Cortex of kidney (tissue), 1 donor: ENCODE measurements at places on chromosomes 7 and 10.

DNA sequence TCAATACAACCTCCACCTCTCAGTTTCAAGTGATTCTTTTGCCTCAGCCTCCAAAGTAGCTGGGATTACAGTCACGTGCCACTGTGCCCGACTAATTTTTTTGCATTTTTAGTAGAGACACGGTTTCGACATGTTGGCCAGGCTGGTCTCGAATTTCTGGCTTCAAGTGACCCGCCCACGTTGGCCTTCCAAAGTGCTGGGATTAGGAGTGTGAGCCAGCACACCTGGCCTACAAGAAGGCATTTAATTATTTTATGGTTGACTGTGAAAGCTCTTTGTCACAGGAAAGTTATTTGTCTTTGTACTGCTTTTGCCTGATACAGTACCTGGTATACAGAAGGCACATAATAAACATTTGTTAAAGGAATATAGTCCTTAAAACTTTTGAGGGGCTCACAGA lies 12.9 kb downstream of the MYOZ1 start:
- DNase-seq, result no peak

GRCh38 chr10:112986544-112987190 lies 36.6 kb downstream of the TCF7L2 start:
- DNase-seq, result no peak

DNA sequence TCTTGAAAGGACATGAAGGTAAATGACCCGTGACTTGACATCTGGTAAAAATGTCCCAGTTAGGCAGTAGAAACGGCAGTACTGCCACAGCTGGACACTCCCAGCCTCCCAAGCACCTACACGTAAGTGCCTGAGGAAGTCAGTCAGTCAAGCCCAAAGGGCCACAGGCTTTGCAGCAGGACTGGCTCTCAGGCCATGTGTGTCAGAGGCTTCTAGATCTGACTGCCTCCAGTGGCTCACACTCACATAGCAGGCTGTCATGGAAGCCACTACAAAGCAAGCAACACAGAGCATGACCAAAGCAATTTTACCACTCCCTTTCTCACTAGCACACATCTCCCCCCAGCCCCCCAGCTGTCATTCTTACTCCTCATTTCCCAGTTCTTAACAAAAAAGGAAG lies 17.8 kb upstream of the CCNJ start:
- DNase-seq, result no peak

DNA sequence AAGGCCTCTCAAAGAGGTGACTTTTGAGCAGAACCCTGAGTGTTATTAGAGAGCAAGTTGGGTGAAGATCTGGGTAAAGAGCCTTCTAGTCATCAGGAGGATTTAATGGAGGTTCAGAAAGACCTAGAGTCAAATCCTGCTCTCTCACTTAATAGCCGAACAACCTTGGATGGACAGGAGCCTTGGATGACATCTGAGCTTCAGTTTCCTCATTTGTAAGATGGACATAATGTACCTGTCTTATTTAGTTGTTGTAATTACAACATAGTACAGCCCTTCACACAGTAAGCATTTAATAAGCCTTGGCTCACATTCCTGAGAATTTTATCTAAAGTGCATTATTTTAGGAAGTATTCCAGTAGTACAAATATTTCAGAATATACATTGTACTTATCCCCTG lies 57.0 kb downstream of the C1GALT1 start:
- DNase-seq, result no peak

DNA sequence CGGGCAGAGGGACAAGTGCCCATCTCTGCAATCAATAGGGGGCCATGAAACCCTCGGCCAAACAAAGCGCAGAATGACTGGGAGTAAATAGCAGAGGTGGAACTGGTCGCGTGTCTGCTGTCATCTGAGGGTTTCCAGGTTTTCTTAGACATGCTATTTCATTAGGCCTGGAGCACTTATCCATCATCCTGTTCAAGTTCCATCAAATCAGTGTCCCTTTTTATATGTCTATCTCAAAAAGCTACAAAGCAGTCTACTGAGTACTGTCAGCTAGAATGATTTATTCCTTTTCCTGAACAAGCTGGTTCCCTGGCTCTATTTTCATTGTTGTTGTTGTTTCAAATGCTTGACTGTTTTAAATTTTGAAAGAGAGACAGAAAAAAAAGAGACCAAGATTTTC lies 590.5 kb downstream of the PARD3 start:
- DNase-seq, result no peak

DNA sequence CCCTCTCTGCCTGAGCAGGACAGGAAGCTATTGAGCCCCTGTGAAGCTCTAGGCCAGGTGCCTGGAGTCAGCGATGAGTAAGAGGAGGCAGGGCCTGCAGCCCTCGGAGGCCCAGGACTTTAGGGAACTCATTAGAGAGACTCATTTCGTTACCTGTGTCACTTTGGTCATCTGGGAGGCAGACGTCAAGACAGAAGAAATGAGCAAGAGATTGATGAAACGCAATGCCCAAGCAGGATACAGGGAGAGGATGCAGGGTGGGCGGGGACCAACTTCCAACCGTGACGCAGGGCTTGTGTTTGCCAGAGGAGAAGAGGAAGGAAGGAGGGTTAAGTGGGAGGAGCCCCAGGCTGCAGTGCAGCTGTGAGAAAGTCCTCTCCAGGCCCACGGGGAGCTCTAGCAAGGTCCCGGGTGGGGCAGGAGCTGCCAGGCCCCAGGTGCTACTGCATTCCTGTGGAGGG lies 26.4 kb upstream of the GNA12 start:
- DNase-seq, result no peak

- no peak for DNase-seq
These were observed 156.3 kb downstream of the SLC16A9 start for GRCh38 chr10:59553162-59553900.

- no peak for DNase-seq
These were observed 207.0 kb upstream of the SHH start for GRCh38 chr7:156019308-156019707.

DNA sequence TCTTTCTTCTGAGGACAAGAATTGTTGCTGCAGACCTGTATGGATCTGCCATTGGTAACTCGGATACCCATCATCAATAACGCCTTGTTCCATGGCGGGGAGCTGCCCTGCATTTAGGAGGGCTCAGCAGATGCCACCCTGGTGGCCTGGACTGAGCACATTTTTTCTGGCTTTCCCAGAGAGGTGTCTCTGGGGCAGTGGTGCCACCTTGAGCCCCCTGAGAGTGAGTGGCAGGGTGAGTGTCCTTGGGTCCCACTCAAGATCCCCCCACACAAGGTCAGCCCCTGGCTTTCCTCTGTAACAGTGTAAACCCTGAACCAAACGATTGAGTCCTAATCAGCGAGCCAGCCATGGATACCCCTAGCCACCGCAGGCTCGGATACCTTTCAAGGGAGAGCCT lies 258.6 kb downstream of the GLRX3 start:
- no peak for DNase-seq

- DNase-seq, result no peak
These were observed 78.3 kb downstream of the ST8SIA6 start for GRCh38 chr10:17375936-17376584.

- DNase-seq, result no peak
These were observed 24.5 kb downstream of the OGDH start for GRCh38 chr7:44630792-44631457.

DNA sequence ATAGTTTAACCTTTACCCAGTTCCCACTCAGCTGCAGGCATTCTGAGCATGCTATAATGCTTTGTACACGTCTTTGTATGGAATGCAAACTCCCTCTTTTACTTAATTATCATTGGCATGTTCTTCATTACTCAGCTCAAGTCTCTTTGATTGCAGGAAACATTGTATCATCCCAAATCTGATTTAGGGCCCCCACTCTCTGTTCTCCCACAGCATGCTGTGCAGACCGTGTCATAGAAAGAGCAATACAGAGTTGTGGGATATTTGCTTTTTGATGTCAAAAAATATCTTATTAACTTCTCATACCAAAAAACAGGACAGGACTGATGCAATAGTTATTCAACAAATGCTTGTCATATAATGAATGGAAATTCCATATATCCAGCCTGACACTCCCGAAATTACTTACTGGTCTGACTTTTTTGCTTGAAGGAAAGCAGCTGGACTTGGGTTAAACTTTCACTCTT lies 1081.5 kb upstream of the C7orf33 start:
- no peak for DNase-seq

- no peak for DNase-seq
These were observed 337.3 kb upstream of the GHITM start for GRCh38 chr10:83801983-83802382.

DNA sequence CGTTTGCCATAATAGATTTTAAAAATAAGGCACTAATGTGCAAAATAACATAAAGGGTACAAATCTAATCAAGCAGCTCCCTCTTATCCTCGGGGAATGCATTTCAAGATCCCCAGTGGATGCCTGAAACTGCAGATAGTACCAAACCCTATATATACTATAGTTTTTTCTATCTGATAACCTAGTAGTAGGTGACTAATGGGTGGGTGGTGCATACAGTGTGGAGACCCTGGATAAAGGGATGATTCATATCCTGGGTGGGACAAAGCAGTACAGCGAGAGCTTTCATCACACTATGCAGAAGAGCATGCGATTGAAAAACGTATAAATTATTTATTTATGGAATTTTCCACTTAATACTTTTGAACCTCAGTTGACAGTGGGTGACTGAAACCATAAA lies 464.5 kb downstream of the GRID1 start:
- no peak for DNase-seq
